ENCODE measurements at places on chromosomes 13 and 19.
A peak's percentile ranks its signal among the peaks of the same experiment; 100 is the strongest.

DNA sequence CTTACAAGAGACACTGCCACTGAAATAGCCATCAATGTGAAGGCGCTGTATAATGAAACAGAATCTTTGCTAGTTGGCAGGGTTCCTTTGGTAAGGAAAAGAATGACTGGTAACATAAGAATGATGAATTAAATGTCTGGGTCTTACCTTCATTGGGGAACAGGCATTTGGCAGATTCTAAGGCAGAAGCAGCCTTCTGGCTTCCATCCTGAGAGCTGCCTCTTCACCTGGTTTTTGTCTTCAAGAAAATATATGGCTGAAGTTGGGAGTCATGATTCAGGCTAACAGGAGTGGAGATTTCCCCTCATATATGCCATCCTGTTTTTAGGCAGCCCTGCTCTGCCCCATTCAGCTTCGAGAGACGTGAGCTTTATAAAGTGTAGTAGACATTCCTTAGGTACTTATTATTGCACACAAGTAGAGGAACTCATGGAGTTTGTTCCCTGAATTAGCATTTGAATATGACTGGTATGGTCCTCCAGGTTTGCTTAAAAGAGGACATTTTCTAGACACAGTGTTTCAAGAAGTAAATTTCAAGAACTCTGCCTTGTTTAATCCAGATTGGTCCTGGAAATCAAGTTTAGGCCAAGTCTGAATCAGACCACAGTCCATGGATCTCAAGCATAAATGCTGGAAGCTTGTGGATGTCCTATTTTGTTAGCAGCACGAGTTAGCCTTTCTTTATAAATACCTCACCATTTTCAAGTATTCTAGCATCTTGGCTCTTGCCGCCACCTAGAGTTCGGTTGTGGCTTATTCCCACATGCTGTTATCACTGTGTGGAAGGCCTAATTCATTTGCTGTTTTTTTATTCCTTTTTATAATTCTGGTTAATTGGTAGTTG, 56.2 kb upstream of the AKAP11 start:
- DNase-seq = peak; percentile 1

DNA sequence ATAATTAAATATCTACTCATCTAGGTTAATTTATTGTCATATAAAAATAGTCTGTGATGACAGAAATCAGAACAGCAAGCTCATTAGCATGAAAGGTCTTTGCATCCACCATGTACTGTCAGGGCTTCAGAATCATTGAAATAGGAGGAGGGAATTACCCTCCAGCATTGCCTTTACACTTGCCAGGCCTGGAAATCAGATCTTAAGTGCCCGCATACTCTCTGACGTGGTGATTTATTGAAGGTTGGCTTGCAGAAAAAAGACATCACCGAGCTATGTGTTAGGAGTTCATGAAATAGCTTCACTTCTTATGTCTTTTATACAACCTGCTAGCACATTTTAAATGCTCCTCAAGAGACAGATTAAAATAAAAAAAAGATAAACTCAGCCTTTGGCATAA, 661.7 kb upstream of the SLITRK1 start:
- no peak for DNase-seq

DNA sequence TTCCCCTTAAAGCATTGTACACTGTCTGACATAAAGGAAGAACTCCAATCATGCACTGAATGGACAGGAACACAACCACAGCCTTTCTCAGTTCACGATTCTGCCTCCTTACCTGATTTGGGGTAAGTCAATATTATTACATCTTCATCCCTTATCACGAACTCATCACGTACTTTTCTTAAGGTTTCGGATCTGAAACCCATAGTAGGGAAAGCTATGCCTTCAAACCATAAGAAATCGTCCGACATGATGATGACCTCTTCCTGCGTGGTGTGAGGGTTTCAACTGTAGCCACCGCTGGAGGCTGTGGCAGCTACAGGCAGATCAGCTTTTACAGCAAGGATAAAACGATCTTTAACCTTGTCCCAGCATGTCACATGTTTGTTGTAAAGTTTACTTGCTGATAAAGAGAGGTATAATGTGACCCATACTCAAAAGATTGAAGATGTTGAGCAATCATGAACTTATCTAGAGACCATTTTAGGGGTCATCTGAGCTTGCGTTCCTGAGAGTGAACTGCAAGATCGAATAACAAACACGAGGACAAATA, at the start of gene SULT2A1:
SULT2A1 (minus strand) TSS at position 306 of the 550 bp plus-strand sequence; CDS start at position 248, 58 bp downstream.
- no peak for DNase-seq

DNA sequence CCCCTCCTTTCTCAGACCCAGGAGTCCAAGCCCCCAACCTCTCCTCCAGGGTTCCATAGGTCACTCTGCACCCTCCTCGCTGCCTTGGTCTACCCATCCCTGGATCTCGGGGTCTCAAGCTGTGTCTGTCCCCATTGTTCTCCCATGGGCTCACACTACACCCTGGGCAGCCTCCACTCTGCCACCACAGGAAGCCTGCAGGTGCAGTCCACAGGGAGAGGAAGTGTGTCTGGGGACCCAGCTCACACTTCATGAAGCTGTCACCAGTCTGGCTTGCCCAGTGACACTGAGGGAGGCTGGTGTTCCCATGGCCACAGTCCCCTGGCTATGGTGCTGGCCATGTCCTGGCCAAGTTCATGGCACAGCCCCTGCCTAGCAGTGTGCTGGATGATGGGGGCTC, 5.3 kb downstream of the NECTIN2 start:
- no peak for DNase-seq

DNA sequence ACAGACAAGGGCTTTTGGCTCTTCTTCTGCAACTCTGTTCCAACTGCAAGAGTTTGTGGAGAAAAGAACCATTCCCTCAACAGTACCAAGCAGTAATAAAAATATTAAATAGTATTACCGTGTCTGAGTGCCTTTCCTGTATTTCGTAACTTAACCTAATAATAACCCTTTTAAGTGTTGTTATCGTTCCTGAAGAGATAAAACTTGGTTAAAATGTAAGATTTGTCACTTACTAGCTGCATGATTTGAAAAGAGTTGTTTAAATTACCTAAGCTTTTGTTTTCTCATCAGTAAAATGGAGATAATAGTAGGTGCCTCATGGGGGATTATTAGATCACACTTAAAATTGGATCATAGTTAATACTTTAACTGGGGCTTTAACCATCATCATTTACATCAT, 447.2 kb downstream of the GPC5 start:
- no peak for DNase-seq

GRCh38 chr13:69948016-69948415, 159.6 kb upstream of the ATXN8OS start:
- DNase-seq = no peak

- DNase-seq = no peak
Observed at GRCh38 chr13:75675421-75675820, 39.3 kb downstream of the LMO7 start.

DNA sequence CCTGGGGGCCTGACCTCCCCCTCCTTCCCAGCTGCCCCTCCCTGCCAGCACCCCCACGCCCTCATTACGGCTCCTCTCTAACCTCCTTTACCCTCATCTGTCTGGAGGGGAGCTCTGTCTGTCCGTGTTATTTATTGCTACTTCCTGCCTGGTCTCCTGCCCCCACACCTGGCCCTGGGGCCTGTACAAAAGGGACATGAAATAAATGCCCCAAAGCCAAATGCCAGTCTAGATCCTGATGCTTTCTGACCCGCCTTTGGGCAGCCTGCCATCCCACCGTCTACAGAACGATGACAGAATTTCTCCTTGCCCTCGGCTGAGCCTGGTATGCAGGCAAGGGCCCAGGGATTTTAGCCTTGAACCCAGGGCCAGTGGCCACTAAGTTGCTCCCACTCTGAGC, 15.4 kb upstream of the CD22 start:
- no peak for DNase-seq

DNA sequence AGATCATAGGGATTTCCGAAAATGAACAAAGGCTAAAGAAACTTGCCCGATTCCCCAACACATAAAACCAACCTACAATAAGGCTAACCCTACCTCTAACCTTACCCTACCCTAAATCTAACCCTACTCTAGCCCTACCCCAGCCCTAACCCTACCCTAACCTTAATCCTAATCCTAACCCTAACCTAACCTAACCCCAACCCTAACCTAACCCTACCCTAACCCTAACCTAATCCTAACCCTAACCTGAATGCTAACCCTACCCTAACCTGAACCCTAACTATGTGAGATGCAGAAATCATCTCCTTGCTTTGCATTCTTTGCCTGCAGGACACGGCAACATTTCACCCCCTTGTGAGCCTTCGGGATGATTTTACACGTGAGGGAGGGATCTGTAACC, 67.6 kb upstream of the SOX1 start:
- no peak for DNase-seq
